G401 (cell line): ENCODE measurements at places on chromosomes 5 and 9. TPM values are rescaled to one million over a fixed set of nuclear protein-coding genes. Genes with fewer than 3 reads are reported as not detected.
A peak's percentile ranks its signal among the peaks of the same experiment; 100 is the strongest.

Gene FRMPD1
- not detected in 2 replicates for total RNA-seq

Gene CDH6
- 0.43 and 0.58 TPM in 2 replicates for total RNA-seq

Gene WWC1
- total RNA-seq: 37.0 and 46.3 TPM in 2 replicates

Gene GLRA1
- not detected in 2 replicates for total RNA-seq

Gene RASGRF2
- total RNA-seq: not detected in 2 replicates

Gene ORM2
- total RNA-seq: not detected in 2 replicates

Gene SPATA6L
- total RNA-seq: 0.34 and 0.80 TPM in 2 replicates

Gene STKLD1
- 0.37 and 1.1 TPM in 2 replicates for total RNA-seq

Gene PLPPR1
- not detected in 2 replicates for total RNA-seq

Gene HARS1
- 76.3 and 80.6 TPM in 2 replicates for total RNA-seq

Gene MARCOL
- total RNA-seq: not detected in 2 replicates

DNA sequence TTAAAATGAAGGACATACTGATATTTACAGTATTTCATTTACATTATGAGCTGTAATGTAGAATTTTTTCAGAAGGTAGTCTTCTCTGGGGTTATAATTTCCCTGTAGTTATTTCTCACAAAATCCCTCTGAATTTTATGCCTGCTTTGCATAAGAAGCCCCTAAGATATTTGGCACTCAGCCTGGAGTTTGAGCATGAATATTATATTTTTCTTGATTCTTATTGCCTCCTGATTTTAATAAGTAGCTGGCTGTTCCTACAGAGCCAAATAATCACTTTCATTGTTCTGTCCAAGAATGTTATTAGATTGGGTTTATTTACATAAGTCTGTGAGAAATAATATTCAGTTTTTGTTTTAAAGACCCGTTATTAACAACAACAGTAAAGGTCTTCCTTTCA lies 195.0 kb downstream of the FER start:
- no peak for DNase-seq

- DNase-seq: peak; percentile 58
Observed at GRCh38 chr9:69627281-69627680, 44.9 kb downstream of the APBA1 start.

- DNase-seq: no peak
Observed at GRCh38 chr5:67879620-67880510, 335.7 kb upstream of the PIK3R1 start.

DNA sequence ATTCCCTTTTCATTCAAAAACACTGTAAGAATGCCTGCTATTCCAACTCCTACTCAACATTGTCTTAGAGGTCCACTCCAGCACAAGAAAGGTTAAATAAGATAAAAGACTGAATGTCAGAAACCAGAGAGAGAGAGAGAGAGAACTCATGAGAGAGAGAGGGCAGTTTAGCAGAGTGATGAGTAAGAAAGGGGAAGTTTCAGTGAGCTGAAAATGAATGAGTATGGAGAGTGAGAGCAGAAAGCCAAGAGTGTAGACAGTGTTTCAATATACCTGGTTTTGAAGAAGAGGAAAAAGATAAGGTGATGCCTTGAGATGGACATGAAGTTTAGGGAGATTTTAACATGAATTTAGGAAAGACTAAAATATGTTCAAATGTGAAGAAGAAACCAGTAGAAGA lies 528.0 kb upstream of the SEMA6A start:
- DNase-seq: no peak

- no peak for DNase-seq
Observed at GRCh38 chr9:72980600-72981265, 27.9 kb upstream of the ALDH1A1 start.

GRCh38 chr5:116593340-116593739 lies 18.7 kb upstream of the SEMA6A start:
- no peak for DNase-seq

- DNase-seq: no peak
Observed at GRCh38 chr5:164844348-164844747, 1338.9 kb downstream of the MAT2B start.

- DNase-seq: no peak
Observed at GRCh38 chr5:31935496-31936369, 238.4 kb downstream of the GOLPH3 start.

DNA sequence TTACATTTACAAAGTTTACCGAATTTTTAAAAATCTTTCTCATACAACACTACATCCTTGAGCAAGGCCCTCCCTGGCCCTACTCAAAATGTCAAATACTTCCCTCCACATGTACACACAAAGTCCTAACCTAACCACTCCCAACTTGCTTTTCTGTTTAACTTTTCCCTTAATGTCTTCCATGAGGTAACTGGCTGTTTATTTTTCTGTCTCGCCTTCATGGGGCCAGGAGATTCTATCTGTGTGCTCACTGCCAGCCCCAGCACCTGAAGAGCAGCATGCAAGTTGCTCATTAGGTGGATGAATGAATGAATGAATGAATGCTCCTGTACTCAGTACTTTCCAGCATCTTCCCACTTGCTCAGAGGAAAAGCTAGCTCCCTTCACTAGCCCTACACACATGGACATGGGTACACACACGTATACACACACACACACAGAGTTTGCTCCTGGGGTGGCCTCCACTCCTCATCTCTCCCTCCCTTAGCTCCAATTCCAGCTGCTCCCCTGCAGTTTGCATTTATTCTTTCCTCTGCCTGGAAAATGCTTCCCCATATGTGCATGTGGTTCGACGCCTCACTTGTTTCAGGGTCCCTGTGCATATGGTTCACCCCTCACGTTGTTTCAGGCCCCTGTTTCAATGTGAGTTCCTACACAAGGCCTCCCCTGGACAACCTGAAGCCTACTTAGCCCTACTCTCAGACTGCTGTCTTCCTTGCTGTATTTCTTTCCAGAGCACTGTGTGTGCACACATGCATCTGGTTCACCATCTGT lies 165.2 kb downstream of the ROR2 start:
- DNase-seq: no peak

- no peak for DNase-seq
Observed at GRCh38 chr9:98532574-98532973, 176.2 kb downstream of the GABBR2 start.

DNA sequence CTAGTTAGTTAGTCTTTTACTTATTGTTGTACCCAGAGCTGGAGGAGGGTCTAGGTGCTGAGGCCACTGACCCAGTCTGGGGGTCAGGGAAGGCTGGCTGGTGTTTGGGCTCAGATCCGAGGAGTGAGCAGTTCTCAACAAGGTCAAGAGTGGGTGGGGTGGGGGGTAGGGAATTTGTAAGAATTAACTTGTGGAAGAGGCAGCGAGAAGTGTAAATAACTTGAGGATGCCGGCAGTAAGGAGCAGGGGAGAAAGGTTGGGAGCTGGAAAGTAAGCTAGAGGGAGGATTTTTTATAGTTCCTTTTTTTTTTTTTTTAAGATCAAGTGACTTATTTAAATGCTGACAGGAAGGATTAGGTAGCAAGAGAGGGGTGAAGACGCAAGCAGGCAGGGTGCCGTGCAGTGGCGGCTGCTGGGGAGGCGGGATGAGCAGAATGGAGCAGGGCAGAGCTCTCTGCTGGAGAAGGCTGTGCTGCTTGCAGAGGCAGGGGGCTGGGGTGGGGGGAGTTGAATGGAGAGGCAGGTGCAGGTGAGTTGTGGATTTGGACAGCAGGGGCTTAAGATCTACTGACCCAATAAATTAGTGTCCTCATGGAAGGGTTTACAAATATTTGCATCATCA lies 35.3 kb upstream of the SMIM32 start:
- no peak for DNase-seq

DNA sequence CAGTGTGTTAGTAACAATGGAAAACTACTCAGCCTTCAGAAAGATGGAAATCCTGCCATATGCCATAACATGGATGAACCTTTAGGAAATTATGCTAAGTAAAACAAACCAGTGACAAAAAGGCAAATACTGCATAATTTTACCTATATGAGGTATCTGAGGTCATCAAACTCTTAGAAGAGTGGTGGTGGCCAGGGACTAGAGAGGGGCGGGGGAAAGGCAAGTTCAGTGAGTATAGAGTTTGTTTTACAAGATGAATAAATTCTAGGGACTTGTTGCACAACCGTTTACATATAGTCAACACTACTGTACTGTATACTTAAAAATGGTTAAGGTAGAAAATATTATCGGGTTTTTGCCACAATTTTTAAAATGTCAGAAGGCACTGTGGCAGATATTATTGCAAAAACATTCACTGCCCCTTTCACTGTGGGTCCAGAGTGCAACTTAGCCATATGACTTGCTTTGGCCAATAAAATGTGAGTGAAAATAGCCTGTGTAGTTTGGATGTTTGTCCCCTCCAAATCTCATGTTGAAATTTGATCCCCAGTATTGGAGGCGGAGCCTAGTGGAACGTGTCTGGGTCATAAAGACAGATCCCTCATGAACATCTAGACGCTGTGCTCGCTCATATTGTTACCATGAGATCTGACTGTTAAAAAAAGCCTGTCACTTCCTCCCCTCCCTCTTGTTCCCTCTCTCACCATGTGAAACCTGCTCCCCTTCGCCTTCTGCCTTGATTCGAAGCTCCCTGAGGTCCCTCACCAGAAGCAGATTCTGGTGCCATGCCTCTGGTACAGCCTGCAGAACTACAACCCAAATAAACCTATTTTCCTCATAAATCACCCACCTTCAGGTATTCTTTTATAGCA lies 9.5 kb downstream of the ZNF367 start:
- DNase-seq: no peak

DNA sequence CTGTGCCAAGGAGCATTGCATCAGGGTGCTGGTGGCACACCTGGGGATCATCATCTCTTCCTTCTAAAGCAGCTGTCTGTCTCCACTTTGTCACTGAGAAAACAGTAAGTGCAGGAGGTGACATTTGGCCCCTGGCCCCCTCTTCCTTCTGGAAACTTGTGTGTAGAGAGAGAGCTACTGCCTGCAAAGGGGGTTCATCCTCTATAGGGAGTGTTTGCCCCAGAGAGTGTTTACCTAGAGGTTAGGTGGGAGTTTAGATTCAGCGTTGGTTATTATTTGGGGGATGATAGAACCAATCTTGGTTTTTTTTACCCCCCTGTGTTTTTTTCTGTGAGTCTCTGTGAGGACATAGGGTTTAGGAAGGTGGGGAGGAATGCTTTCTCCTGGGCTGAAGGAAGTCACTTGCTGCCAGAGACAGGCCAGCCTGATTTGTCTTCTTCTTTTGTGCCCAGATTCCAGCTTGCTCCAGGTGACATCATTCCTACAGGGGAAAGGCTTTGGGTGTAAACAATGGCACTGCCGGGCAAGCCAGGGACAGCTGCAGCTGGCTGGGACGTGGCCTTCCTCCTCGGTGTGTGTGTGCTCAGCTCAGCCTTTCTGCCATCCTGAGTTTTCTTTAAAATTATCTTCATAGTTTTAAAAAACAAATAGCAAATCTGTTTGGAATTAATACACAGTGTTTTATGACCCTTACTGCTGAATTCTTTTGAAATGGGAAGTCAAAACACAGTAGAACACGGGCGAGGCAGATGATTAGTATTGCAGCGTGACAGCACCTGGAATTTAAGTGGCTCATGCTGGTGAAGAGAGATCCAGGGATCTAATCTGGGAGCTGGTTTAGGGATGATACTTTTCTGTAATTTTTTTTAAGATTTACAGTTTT lies 24.5 kb downstream of the PRRC2B start:
- DNase-seq: peak; percentile 80

DNA sequence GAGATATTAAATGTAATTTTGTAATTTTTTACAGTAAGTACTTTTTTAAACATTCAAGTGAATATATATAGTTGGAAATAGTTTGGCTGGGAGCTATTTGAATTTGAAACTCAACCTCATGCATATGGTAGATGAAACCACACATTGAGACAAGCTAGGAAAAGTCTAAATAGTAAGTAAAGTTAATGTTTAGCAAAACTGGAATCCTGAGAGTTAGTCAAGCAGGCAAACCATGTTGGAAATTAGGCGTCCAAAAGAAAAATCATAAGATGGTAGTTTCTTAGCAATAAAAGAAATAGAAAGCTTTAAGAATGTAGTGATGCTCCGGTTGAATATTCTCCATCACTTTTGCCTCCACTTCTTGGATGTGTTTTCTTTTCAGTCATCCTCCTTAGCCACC lies 657.1 kb upstream of the CDH10 start:
- DNase-seq: no peak

- DNase-seq: peak; percentile 53
Observed at GRCh38 chr5:126519637-126520592, 75.1 kb downstream of the ALDH7A1 start.

DNA sequence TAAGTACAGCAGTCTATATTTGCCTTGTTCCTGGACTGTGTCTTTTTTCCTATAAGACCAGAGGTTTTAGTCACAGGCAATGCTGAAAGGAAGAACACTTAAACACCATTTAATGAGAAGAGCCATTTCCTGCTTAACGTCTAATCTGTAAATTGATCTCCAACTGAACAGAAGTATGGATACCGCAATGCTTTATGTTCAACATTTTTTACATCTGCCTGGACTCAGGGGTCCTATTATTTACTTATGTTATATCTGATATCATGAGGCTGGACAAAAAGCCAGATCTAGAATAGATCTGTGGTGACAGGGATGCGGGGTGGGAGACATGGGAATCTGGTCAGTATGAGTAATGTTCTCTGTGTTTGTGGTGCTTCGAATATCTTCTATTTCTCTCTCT lies 334.6 kb upstream of the MPDZ start:
- DNase-seq: no peak

GRCh38 chr5:93100428-93100827 lies 480.6 kb downstream of the NR2F1-AS1 start:
- no peak for DNase-seq

GRCh38 chr5:52656569-52657246 lies 131.0 kb upstream of the ITGA1 start:
- no peak for DNase-seq

- DNase-seq: no peak
Observed at GRCh38 chr9:86772635-86772993, 174.7 kb downstream of the GAS1 start.

DNA sequence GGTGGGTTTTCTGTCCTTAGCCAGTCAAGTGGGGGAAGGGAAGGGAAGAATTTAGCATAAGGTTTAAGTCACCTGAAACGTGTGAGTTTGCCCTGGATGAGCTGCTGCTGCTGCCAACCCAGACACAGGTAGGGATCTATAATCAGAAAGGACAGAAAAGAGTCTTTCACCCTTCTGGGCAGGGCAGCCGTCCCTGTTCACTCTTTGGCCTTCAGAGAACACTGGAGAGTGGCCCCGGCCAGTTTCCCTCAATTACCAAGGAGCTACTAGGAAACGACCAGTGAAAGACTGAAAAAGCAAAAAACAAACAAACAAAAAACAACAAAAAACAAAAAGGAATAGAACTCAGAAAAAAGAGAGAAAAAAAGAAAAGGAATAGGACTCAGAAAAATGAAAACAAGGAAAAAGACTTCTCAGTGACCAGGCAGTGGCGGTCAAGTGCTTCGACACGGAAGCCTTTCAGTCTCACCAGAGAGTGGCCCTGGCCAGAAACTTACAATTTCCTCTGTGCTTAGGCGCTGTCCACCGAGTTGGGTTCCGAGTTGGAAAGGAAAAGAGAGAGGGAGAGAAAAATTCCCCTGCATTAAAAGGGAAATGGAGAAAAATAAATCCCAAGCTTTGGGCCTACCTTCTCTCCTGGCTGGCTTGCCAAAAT lies 2.5 kb upstream of the GM2A start:
- DNase-seq: no peak

DNA sequence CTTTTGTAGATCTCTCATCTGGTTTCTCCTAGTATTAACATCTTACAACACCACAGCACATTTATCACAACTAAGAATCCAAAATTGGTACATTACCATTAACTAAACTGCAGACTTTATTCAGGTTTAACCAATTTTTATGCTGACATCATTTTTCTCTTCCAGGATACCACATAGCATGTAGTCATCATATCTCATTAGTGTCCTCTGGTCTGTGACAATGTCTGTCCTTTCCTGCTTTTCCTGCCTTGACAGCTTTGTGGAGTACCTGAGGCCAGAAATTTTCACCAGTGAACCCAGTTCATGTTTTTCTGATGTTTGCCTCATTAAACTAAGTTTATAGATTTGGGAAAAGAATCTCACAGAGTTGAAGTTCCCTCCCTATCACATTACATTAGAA lies 294.7 kb upstream of the TNC start:
- DNase-seq: no peak
